ENCODE measurements at places on chromosomes 2 and 18. TPM values are rescaled to one million over a fixed set of nuclear protein-coding genes. Genes with fewer than 3 reads are reported as not detected.

BCS1L gene
- 61.3 TPM for total RNA-seq

CPO gene
- 0.13 TPM for total RNA-seq

TMEM214 gene
- total RNA-seq: 15.8 TPM

DLX1 gene
- total RNA-seq: not detected

REG3A gene
- total RNA-seq: not detected

TDRD15 gene
- total RNA-seq: not detected

TCF23 gene
- total RNA-seq: under 0.01 TPM

ARL4C gene
- total RNA-seq: 7.8 TPM

LYG2 gene
- total RNA-seq: not detected

VAMP8 gene
- total RNA-seq: 41.3 TPM

NDUFB3 gene
- total RNA-seq: 38.7 TPM

C2orf15 gene
- total RNA-seq: 0.90 TPM

EHBP1 gene
- total RNA-seq: 132 TPM

GPR35 gene
- total RNA-seq: 0.26 TPM

RTP5 gene
- not detected for total RNA-seq

PLCD4 gene
- total RNA-seq: 1.2 TPM

MRPL19 gene
- 51.6 TPM for total RNA-seq

IL18RAP gene
- total RNA-seq: not detected

SCN7A gene
- total RNA-seq: not detected

CCBE1 gene
- 1.6 TPM for total RNA-seq

AQP12B gene
- total RNA-seq: not detected

PMAIP1 gene
- 12.1 TPM for total RNA-seq

DYTN gene
- total RNA-seq: not detected

CRACDL gene
- 1.4 TPM for total RNA-seq

STPG4 gene
- under 0.01 TPM for total RNA-seq

SLC40A1 gene
- 1.0 TPM for total RNA-seq

TMEM200C gene
- under 0.01 TPM for total RNA-seq

B4GALT6 gene
- total RNA-seq: 2.4 TPM

RIT2 gene
- total RNA-seq: not detected

IL36RN gene
- 1.9 TPM for total RNA-seq

TFCP2L1 gene
- total RNA-seq: 5.5 TPM

ZC3H6 gene
- 5.6 TPM for total RNA-seq

CYTIP gene
- total RNA-seq: not detected

DNPEP gene
- 50.8 TPM for total RNA-seq

ADAM23 gene
- 0.13 TPM for total RNA-seq

CDH7 gene
- not detected for total RNA-seq

PROM2 gene
- total RNA-seq: 41.6 TPM

SP140 gene
- not detected for total RNA-seq

MROH2A gene
- total RNA-seq: not detected

RFTN2 gene
- under 0.01 TPM for total RNA-seq

ABCG8 gene
- total RNA-seq: under 0.01 TPM

ITPRID2 gene
- total RNA-seq: 132 TPM

UGT1A8 gene
- under 0.01 TPM for total RNA-seq

EMX1 gene
- 0.26 TPM for total RNA-seq

KYNU gene
- total RNA-seq: 31.4 TPM

LRRFIP1 gene
- 183 TPM for total RNA-seq

ALKAL2 gene
- total RNA-seq: not detected

DYSF gene
- total RNA-seq: under 0.01 TPM

PROKR1 gene
- not detected for total RNA-seq

FLACC1 gene
- 0.26 TPM for total RNA-seq

Measured in bronchial epithelial cell (primary cell).